Stimulated activated CD4-positive, alpha-beta T cell treated with anti-CD3 and anti-CD28 coated beads, Interleukin-15, amount 100 ng/mL, for 1 hour (primary cell): ENCODE measurements at places on chromosomes 11 and 22.

DNA sequence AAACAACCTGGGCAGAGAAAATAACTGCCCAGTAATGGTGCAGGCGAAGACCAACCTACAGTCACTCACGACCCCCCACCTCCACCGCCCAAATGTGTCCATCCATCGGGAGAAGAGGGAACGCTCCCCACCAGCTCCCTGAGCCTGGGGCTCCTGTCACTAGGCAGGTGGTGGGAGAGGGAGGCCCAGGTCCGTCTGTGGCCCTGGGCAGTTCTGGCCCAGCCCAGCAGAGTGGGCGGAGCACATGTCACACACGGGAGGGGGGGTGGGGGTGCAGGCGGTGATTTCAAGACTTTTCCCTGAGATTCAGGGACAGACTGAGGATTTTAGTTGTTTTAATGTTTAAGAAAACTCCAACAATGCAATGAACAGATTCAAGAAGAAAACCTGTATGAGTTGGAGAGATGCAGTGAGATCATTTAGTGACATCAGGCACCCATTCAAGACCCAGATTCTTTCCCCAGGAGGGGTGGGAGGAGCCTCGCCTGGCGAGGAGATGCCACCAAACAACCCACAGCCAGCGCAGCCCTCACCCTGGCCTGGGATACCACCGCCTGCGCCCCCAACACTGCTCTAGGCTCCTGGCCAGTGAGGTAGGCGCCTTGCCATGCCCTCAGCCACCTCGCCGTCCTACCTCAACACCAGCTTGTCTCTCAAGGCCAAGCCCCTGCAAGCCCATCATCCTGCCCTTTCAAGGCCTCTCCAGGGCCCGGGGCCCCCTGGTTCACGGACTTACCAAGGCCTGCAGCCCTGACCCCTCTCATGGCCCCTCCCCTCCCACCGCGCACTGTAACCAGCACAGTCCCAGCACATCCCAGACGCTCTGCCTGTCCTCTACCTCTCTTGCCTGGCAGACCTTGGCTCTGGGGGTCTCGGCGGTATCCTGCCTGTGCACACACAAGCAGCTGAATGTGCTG lies 36.8 kb downstream of the TBX1 start:
- no peak for DNase-seq

- DNase-seq, result no peak
Observed at GRCh38 chr11:32121012-32121411, 30.1 kb downstream of the RCN1 start.

GRCh38 chr11:61999141-61999975 lies 31.9 kb upstream of the FTH1 start:
- DNase-seq, result no peak

DNA sequence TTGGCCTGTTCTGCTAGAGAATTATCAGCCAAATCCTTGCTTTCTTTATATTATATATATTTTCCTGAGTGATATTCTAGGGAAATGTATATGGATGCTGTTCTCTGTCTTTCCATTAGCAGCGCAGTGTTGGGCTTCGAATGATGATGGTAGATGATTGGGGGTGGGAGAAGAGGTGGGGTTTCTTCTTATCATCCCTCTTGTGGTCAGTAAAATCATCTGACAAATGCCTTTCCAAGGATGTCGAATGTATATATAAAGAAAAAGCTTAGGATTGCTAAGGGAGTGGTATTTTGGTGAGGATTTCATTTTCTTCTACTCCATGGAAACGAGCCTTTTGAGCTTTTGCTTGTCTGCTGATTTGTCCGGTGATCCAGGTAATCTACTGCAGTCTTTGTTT lies 48.9 kb downstream of the ARHGEF12 start:
- no peak for DNase-seq

DNA sequence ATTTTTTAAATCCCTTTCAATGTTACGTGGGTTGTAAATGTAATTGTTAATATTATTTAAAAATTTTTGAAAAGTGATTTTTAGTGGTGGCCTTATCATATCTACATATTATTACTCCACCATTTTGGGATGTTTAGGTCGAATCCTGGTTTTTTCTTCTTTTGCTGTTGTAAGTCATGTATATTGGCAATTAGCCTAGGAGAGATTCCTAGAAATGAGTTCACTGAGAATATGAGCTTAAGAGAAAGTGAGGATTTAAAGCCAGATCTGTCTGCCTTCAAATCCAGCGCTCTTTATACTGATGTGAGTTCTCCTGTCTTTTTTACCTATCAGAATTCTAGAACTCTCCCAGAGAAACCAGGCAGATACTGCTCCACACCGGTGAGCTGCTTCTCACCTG lies 56.1 kb downstream of the PTPRJ start:
- DNase-seq, result no peak

DNA sequence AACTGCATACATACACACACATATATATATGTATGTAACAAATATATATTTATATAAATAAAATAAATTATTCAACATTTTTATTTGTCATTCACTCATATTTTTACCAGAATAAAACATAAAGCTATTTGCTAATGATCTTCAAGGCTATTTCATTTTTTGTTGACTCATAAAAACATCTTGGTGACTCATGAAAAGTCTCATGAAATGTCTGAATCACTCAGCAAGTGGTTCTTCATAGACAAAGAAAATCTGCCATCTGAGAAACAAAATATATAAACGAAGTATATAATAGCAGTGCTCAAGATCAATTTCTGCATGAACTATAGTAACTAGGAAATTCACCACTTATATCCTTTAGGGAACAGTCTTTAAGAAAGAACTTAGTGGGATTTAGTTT lies 764.8 kb upstream of the FAT3 start:
- DNase-seq, result no peak

DNA sequence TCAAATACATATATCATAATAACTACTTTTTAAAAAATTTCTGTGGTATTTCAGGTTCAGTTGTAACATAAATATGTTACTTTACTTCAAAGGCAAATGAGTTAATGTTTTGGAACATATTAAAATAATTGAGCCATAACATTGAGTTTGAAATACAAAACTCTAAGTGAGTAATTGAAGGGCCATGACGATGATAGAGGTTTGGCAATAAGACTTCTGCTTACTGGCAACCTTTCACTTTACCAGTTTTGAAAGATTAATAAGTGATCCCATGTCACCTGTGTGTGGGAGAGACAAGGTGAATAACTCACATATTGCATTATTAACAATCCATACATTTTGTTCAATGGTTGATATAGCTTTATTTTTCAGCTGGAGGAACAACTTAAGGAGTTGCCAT lies 144.4 kb downstream of the GRIA4 start:
- no peak for DNase-seq

GRCh38 chr11:21534288-21534687 lies 658.6 kb upstream of the ANO5 start:
- DNase-seq, result no peak

DNA sequence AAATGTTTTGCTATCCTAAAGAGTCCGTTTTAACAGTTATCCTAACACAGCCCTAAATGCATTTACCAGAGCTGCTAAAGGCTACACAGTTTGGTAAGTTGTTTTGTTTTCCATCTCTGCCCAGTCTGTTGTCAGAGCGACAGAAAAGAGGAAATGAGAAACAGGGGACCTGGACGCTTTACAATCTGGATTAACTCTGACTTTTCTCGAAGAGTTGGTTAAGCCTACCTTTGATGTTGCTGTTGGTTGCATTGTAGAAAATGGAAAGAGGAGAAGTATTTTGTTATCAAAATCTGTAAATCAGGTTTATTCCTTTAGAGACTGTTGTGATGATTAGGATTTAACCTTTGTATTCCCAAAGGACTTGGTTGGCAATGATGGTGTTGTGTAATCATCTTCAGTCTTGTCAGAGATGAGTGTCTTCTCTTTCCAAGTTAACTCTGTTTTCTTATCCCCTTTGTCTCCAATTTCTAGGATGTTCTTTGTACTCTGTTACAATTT lies 481 bp downstream of the ANGPTL5 start:
- no peak for DNase-seq

DNA sequence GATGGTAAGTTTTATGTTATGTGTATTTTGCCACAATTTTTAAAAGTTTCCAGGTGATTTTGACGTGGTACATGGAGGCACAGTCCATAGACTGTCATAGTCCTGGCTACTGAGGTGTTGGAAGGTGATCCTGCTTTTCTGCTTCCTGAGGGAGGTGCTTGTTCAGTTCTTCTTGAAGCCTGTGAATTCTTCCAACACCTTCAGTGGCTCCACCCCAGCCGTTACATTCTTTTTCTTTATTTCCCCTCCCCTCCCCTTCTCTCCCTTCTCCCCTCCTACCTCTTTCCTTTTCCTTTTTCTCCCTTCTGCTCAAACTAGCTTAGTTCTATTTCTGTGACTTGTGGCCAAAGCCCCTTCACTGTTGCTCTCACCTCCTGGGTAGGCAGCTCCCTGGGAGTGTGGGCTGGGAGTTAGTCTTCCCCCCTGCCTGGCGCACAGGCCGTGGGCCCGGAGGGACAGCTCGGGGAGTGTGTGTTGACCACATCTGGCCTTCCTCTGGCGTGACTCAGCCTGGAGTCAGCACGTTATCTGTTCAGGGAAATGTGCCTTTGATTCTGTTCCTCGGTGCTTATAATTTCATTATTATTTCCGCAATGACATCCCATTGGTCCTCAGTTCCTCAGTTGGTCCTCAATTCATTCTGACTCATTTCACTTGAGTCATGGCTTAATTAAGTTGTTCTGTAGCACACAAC lies 566.2 kb downstream of the TBC1D22A start:
- DNase-seq, result no peak
